DMS53 (cell line): ENCODE measurements at places on chromosomes 3 and 15.

- DNase-seq: no peak
Measured at GRCh38 chr15:37701230-37701629, 233.2 kb upstream of the TMCO5A start.

- no peak for DNase-seq
Measured at GRCh38 chr3:114034787-114035545, 21.4 kb downstream of the CCDC191 start.

- no peak for DNase-seq
Measured at GRCh38 chr3:155809181-155809580, 3.1 kb upstream of the C3orf33 start.

- DNase-seq: peak; percentile 49
Measured at GRCh38 chr3:159781867-159782266, 206.8 kb upstream of the IL12A start.

DNA sequence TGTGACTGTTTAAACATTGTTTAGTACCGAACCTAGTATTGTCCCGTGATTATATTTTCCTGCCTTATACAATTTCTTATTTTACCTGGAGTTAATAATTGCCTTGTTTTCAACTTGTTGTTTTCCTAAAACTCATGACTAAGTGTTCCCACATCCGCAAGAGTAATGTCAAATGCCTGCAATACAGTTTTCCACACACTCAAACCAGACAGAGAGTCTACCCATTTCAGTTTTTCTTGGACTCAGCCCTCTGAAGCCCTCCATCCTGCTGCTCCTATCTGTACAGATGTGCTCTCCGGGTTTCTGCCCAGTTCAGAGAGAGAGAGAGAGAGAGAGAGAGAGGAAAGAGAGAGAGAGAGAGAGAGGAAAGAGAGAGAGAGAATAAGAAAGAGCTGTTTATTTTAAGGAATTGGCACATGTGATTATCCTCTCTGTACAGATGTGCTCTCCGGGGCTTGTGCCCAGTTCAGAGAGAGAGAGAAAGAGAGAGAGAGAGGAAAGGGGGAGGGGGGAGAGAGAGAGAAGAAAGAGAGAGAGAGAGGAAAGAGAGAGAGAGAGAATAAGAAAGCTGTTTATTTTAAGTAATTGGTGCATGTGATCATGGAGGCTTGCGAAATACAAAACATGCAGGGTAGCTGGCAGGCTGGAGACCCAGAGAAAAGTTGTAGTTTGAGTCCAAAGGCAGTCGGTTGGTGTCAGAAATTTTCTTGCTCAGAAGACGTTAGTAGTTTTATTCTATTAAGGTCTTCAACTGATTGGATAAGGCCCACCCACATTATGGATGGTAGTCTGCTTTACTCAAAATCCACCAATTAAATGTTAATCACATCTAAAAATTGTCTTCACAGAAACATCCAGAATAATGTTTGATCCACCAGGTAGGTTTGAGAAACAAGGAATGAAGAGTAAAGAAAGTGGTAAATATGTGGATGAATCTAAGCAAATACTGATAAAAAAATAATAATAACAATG, 104.1 kb upstream of the GOLGA8J start:
- DNase-seq: no peak

GRCh38 chr3:196399485-196399945, 32.7 kb downstream of the UBXN7 start:
- no peak for DNase-seq

- no peak for DNase-seq
Measured at GRCh38 chr15:73141216-73141900, 89.1 kb downstream of the NEO1 start.

- no peak for DNase-seq
Measured at GRCh38 chr3:177466074-177466473, 268.8 kb upstream of the TBL1XR1 start.

GRCh38 chr3:16330351-16330750, 65.3 kb downstream of the OXNAD1 start:
- no peak for DNase-seq

DNA sequence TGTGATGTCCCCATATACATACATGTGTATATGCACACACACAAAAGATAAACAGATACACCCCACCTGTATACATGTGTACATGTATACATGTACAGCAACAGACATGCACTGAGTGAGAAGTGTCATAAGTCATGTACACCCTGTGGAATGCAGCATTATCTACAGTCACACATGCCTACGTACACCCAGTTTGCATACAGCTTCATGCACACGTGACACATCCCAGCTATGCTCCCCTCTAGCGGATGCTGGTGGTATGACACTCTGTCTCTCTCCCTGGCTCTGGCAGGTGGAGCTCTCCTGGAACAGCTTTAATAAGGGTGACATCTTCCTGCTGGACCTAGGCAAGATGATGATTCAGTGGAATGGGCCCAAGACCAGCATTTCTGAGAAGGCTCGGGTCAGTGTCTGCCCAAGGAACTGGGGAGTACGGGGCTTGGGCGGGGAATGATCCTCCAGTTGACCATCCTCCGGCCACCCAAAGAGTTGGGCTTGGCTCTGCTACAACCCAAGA, 6.3 kb downstream of the VILL start:
- DNase-seq: peak; percentile 75

DNA sequence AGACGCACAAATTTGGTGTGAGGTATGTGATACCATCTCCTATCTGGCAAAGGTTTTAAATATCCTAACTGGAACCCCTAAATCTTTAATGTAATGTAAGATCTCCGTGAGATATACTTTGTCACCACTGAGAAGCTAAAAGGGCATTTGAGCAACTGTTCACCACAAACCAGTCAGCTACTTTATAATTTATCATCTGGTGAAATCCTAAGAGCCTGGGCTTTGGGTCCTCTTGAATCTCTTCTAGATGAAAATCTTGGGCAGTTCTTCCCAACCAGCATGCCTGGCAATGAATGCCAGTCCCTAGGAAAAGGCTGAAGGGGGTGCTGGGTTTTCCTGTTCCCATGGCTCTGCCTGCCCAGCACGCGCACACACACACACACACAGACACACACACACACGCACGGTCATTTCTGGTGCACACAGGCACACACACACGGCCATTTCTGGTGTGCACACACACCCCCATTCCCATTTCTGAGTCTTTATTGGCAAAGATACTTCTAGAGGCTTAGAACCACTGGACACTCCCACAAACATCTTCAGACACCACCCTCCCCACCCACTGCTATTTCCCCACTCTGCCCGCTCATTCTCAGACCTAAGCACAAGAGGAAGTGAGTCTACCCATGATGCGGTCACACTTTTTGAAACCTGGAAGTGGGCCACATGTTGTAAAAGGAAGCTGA, 72.6 kb downstream of the MYO1E start:
- no peak for DNase-seq

DNA sequence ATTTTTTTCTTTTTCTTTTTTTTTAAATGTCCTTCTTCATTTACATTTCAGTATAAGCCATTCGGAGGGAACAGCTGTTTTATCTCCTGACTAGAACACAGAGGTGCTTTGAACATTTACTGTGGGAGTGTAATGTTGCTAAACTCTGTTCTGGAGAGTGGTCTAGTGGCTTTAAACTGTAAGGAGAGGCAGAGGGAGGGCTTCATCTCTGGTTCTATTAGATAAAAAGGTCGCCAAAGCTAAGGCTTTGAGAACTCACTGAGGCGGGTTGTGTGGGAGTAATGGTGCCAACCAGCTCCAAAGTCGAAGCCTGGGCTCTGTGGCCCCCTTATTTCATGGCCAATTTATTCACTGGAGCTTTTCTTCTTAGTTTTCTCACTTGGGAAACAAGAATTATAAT, 133.2 kb downstream of the ANXA2 start:
- DNase-seq: no peak

DNA sequence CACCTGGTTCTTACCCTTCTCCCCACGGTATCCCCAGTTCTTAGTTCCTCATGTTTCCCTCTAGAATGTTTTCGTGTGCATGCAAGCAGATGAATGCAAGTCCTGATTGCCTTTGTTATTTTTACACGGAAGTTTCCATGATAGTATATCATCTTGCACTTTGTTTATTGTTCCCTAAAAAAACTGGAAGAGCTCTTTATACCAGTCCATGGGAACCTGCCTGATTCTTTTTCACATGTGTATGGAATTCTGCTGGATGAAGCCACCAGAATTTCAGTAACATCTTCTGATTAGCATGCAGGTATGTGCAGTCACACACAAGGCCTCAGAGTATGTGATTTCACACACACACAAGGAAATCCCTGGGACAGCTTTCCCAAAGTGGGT, 16.0 kb upstream of the LRRK1 start:
- DNase-seq: no peak

DNA sequence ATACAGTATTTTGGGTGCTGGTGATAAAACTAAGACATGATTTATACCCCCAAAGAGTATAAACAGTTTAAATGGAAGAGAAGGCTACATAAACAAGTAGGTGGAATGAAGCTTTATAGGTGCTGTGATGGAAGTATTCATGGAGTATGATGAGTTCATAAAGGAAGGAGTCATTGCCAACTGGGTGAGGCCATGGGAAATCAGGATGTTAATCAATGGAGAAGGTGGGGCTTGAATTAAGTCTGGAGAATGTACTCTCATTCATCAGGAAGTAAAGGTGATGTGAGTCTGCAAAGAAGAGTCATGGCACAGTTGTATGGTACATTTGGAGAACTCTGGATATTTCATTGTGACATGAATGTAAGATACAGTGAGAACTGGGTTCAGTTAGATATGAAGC, 147.5 kb upstream of the MME start:
- DNase-seq: no peak

GRCh38 chr15:45871121-45871855, 236.5 kb downstream of the SQOR start:
- DNase-seq: no peak

- DNase-seq: no peak
Measured at GRCh38 chr3:196192036-196192523, 19.1 kb downstream of the ZDHHC19 start.

- DNase-seq: no peak
Measured at GRCh38 chr15:35159170-35159569, 74.1 kb upstream of the NANOGP8 start.

DNA sequence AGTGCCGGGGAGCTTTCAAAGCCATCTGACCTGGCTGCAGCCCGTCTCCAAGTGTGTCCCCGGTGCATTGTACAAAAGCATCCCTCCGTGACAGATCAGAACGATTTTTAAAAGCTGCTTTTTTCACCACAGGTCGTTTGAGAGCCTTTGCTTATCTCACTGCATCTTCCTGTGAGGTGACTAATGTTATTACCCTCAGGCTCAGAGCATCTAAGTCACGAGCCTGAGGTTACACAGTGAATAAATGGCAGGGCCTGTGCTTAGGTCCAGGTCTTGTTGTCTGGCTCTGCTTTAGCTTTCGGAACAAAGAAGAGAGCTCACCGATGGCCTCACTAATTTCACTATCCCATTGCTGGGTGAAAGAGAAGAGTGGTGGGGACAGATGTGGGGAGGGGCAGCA, 83.3 kb downstream of the SEC22A start:
- no peak for DNase-seq

- DNase-seq: no peak
Measured at GRCh38 chr3:148318240-148318639, 379.5 kb upstream of the AGTR1 start.

- peak; percentile 90 for DNase-seq
Measured at GRCh38 chr15:78392430-78392829, 45.6 kb upstream of the IREB2 start.

DNA sequence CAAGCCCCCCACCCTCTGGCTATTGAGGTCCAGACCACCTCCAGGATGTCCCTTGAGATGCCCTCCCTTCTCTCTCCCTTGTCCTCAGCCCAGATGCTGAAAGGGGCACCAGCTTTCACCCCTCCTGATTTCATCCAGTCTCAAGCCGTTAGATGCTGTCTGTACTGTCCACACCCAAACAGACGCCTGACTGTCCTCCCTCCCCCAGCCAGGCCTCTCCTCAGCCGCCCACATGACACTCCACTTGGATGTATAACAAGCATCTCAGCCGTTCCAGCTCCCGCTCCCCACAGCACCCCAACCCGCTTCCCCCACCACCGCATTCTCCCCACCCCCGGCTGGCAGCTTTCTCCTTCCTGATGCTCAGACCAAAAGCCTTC, 25.0 kb upstream of the CYP11A1 start:
- no peak for DNase-seq
